ENCODE measurements at places on chromosomes 5 and 9.

GRCh38 chr5:43371821-43372220, 40.4 kb downstream of the CCL28 start:
- DNase-seq = no peak

DNA sequence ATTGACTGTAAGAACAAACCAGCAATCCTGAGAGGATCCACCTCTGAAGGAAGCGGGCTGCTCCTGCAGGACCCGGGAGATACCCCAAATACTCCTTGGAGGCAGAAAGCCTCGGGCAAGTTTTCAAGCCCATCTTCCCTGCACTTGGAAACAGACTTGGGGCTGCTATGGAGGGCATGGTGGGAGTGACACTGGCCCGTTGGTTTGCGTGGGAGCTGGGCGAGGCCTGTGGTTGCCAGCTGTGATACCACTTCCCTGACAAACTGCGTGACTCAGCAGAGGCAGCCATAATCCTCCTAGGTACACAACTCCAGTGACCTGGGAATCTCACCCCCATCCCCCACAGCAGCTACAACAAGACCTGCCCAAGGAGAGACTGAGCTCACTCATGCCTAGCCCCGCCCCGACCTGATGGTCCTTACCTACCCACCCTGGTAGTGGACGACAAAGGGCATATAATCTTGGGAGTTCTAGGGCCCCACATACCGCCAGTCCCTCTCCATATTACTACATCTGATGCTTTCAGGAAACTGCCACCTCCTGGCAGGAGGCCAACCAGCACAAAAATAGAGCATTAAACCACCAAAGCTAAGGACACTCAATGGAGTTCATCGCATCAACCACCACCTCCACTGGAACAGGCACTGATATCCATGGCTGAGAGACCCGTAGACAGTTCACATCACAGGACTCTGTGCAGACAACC, 38.1 kb upstream of the VLDLR start:
- DNase-seq = no peak

DNA sequence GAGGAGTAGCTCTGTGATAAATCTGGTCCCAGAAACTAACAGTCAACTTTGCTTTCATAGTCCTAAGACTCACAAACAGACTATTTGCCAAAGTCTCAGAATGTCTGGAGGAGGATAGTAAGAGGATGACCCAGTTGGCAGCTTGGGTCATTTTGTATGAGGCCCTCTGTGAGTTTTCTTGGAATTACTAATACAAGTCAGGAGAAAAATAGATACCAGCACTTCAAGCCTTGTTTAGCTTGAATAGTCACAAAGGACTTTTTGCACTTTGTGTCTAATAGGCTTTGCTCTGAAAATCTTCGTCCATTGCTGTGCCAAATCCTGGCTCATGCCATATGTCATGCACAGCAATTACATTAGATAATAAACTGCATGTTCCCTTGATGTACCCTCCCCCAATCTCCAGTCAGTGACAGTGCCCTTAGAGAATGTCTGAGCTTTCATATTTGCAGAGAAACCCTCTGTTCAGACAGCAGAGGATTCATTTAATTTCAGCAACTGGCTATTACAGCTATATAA, 612.8 kb downstream of the CSNK1G3 start:
- DNase-seq = no peak

- no peak for DNase-seq
These were observed 97.1 kb downstream of the NRG2 start for GRCh38 chr5:139946006-139946405.

DNA sequence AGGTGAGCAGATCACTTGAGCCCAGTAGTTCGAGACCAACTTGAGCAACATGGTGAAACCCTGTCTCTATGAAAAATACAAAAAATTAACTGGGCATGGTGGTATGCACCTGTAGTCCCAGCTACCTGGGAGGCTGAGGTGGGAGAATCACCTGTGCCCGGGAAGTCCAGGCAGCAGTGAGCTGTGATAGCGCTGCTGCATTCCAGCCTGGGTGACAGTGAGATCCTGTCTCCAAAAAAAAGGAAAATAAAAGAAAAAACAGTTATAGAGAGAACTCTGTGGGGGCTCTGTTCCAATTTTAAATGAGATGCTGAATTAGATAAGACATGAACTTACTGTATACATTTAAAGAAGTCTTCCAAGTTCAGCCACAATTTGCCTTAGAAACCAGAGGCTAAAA, 44.2 kb downstream of the SLC38A9 start:
- no peak for DNase-seq

- DNase-seq = no peak
These were observed 233.3 kb downstream of the GAS1 start for GRCh38 chr9:86713970-86714369.

- no peak for DNase-seq
These were observed 29.1 kb downstream of the CEL start for GRCh38 chr9:133090752-133091385.

- DNase-seq = no peak
These were observed 2.1 kb upstream of the ZFR start for GRCh38 chr5:32446630-32447029.

GRCh38 chr5:169789417-169789940, 152.4 kb downstream of the DOCK2 start:
- no peak for DNase-seq

GRCh38 chr5:61493973-61494372, 161.9 kb downstream of the ZSWIM6 start:
- DNase-seq = no peak

- DNase-seq = no peak
These were observed 44.4 kb upstream of the APC start for GRCh38 chr5:112693301-112693700.

- DNase-seq = no peak
These were observed 20.2 kb downstream of the TEK start for GRCh38 chr9:27129221-27129620.

GRCh38 chr9:69172895-69173294, 1.2 kb upstream of the TJP2 start:
- no peak for DNase-seq

GRCh38 chr9:132602207-132602606, 19.8 kb downstream of the BARHL1 start:
- no peak for DNase-seq

DNA sequence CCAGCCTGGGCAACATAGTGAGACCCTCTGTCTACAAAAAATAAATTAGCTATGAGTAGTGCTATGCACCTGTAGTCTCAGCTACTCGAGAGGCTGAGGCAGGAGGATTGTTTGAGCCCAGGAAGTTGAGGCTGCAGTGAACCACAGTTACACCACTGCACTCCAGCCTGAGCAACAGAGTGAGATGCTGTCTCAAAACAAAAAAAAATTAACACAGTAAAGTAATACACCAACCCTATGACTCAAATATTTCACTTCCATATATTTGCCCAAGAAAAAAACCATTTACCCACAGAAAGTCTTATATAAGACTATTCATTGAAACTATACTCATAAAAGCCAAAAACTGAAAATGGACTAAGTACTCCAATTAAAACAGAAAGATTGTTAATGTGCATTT, 16.2 kb downstream of the SMIM23 start:
- DNase-seq = no peak

DNA sequence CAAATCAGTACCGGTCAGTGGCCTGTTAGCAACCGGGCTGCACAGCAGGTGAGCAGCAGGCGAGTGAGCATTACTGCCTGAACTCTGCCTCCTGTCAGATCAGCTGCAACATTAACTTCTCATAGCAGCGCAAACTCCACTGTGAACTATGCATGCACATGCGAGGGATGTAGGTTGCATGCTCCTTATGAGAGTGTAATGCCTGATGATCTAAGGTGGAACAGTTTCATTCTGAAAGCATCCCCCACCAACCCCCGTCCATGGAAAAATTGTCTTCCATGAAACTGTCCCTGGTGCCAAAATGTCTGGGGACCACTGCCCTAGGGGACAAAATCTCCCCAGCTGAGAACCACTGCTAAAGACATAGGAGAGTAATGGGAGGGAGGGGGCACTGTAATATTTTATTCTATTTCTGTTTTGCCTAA, 51.1 kb downstream of the P4HA2 start:
- no peak for DNase-seq

DNA sequence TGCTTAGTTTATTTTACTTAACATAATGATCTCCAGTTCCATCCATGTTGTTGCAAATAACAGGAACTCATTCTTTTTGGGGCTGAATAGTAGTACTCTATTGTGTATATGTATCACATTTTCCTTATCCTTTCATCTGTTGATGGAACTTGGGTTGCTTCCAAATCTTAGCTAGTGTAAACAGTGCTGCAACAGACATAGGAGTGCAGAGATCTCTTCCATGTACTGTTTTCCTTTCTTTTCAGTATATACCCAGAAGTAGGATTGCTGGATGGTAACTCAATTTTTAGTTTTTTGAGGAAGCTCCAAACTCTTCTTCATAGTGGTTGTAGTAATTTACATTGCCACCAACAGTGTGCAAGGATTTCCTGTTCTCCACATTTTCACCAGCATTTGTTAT, 138.8 kb upstream of the POC5 start:
- no peak for DNase-seq

DNA sequence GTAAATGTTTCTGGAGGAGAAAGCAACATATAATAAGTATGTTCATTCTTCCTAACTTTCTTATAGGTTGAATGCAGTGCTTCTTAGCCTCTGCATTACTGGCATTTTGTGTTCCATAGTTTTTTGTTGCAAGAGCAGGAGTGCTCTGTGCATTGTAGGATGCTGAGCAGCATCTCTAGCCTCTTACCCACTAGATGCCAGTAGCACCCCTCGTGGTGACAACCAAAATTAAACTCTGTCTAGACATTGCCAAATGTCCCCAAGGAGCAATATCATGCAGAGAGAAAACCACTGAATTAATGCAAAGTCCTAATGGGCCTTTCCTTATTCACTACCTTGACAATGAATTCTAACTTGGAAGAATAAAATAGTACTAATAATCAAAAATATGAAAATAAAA, 147.0 kb downstream of the GLIS3 start:
- DNase-seq = no peak

Measured in kidney capillary endothelial cell (primary cell).